Endodermal cell (in vitro differentiated cells): ENCODE measurements at places on chromosomes 1 and 21.

- DNase-seq, result no peak
Observed at GRCh38 chr1:184037849-184038591, 492 bp upstream of the COLGALT2 start.

DNA sequence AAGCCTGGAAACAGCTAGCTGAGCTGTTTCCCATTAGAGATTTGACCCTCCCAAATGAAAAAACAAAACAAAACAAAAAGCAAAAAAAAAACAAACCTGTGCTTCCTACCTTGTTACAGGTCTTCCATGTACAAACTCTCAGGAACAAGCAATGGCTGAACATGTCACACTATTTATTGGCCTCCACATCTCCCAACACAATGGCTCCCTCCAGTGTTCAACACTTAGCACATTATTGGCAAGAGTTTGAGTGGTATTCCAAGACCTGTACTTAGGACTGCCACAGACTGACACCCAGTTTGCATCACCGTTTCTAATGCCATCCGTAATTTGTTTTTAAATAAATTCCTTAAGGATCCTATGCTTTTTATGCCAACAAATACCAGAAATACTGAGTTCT is 195.0 kb upstream of the OLFM3 start:
- DNase-seq, result peak; percentile 71

DNA sequence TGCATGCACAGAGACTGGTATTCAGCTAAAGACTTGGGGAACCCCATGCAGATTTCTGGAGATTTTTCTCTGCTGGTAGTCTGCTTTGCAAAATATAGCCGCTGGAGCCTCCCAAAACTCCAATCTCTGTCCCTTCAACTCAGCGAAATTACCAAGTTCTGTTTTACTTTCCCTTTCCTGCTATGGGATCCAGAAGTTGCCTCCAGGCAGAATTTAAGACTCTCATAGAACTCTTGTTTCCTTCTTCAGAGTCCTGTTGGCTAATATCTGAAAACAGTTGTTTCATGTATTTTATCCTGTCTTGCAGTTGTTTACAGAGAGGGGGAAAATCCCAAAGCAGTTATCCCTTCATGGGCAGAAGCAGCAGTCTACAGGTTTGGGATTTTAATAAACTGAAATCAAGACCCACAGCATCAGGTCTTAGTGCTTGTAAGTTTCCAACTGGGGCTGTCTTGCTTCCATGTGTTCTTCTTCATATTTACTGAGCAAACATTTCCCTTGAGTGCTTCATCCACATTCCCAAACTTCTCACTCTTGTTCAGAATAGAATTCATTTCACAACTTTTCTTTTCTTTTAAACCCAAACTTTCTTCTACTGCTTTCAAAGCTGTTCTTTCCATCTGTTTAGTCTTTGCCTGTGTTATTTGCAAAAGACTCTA is 221.3 kb upstream of the DMRTA2 start:
- no peak for DNase-seq

DNA sequence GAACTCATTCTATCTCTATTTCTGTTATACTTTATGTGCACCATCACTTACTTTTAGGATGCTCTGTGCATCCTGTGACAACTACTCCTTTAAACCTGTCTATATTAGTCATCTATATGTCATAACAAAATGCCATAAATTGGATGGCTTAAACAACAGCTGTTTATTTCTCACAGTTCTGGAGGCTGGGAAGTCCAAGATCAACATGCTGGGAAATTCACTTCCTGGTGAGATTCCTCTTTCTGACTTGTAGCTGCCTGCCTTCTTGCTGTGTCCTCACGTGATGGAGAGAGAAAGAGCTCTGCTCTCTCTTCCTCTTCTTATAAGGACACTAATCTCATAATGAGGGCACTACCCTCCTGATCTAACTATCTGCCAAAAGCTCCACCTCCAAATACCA is 62.3 kb upstream of the RCOR3 start:
- DNase-seq, result no peak

- no peak for DNase-seq
Observed at GRCh38 chr1:18192974-18193373, 85.4 kb downstream of the IGSF21 start.

DNA sequence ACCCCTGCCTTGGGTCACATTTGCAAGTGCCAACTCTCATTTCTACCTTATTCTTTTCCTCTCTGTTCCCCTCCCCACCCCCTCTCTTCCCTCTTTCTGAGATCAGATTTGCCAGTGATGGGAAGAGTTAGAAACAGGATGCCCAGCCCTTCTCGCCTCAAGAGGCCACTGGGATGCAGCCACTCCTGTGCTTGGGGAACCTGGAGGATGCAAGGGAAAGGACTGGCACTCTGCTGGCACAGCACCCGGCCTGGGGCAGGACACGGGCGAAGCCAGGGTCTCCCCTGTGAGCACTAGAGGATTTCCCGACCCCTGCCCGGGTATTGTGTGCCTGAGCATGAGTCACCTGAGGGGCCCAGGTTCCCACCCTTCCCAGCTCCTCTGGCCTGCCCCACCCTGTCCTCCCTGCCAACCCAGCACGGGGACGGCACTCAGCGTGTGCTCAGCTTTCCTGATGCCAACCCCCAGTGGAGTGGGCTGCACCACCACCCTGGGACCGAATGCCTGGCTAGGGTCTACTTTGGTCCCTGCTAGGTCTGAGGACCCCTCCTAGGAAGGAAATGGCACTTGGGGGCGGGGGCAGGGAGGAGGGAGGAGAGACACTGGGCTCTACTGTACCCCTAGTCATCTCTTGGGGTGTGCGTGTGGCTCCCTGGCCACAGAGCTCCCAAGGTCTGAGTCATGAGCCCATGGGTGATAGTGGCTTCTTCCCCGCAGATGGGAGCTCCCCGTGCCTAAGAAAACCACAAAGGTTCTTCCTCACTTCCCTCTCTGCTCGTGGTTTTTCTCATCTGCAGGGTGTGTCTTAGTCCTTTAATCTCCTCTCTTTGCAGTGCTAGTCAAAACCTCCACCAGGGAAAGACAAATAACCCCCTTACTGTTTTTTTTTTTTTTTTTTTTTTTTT is 12.4 kb downstream of the LMNA start:
- DNase-seq, result no peak

DNA sequence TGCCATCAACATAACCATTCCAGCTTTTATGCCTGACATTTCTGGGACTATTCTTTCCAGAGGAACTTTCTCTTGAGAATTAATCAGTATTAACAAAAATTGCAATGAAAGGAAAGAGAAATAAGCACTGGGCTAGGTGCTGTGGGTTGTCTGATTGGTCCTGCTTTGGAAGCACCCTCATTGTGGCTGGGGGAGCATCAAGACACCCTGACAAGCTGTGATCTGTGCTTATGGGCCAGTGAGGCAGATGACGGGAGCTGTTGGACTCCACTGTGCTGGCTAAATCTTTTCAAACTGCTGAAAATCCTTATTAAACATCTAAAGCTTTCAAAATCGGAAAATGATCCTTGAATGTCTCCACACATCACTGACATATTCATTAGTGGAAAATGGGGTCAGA is 20.0 kb downstream of the UBASH3A start:
- no peak for DNase-seq

GRCh38 chr1:18107369-18108298 is at the start of gene IGSF21:
Gene IGSF21 (plus strand): TSS chr1:18107798. CDS start chr1:18108129, 331 bp downstream.
- DNase-seq, result peak; percentile 81

- DNase-seq, result no peak
Observed at GRCh38 chr21:25507522-25507921, 99.8 kb downstream of the MRPL39 start.

- DNase-seq, result no peak
Observed at GRCh38 chr1:108877348-108878159, 769 bp downstream of the GPSM2 start.

DNA sequence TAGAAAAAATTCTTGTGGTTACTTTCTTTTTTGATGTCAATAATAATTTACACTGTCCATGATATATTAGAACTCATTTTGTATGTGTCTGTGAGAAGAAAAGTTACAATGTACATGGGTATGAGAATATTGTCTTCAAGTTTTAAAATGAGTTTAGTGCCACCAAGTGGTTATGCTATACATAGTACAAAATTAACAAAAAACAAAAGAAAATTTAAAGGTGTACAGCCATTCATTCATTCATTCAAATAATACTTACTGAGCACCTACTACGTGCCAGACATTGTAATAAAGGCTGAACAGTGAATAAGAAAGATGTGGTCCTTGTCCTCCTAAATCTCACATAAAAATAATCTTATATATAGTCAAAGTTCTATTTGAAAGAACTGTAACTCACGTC is 27.7 kb downstream of the UCHL5 start:
- DNase-seq, result no peak

DNA sequence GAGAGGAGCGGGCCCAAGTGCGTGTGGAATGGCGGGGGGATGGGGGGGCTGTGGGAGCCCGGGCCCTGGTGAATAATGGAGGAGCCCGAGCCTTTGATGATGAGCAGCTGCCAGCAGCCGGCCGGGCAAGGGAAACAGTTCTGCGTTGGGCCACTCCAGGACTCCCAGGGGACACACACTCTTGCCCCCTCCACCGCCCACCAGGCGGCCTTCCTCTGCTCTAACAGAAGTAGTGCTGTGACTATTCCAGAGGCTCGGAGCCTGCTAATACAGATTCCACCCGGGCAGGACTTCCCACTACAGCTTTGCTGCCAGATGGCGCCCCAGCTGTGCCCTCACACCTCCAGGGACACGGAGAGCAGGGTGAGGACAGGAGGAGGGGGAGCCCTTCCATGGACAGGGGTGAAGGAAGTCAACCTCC is 48.2 kb upstream of the LRP8 start:
- DNase-seq, result peak; percentile 65

DNA sequence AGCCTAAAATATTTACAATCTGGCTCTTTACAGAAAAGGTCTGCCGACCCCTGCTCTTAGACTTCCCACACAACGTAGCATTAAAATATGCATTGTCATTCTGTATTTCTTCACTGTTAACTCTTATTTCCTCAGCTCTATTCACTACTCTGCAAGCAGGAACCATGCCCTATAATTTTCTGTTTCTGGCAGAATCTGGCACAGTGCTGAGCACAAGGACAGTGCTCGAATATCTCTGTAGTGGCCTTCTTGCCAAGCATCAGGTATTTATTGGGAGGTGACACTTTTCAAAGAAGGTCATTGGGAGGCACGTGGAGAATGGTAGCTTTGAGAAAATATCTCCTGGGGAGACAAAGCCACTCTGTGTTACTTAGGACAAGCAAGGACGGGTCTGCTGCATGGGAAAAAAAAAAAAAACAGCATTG is 77.9 kb downstream of the PSMG1 start:
- DNase-seq, result peak; percentile 14

DNA sequence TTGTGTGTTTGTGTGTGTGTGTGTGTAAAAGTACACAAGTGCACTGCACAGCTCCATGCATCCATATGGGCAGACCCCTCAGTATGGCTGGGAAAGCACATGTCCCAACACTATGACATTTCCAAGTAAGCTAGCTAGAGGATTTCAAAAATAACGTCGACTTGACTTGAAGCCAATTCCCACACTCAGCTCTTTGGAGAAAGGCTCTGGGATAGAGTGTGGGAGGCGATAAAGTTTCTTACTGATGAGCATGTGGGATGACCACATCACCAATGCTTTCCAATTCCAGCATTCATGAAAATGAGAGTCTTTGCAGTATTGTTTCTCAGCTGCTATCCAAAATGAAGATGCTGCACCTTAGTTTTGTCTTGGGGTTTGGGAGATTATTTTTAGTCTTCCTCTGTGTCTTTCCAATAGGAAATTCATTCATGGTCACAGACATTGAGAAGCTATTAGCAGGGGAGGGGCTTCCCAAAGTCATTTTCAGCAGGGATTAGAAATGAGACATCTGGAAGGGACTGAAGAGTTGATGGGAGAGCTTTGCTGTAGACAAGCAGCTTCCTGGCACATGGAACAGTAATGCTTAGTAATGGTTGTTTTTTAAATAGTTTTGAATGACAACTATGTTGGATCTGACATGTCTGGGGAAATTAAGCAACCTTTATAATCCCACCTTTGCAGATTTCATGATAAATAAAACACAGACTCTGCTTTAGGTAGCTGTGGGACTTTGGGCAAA is 143.5 kb downstream of the ASTN1 start:
- DNase-seq, result no peak

DNA sequence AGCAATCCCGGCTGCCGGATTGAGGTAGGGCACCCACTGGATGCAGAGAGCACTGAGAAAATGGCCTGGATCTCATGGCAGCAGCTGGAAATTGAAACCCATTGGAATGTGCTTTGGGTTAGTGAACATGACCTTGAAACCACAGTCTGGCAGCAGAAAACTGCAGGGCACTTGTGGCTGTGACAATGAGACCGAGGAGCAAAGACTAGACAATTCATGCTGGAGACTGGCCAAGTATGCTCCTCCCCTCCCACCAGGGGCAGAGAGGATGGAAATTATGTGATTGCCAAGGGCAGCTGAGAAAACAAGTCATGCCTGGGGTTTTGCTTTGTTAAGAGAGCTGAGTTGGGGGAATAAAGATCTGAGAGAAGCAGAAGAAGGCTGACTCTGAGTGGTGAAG is 60.7 kb downstream of the ZNF697 start:
- no peak for DNase-seq
